Stimulated activated CD8-positive, alpha-beta memory T cell treated with anti-CD3 and anti-CD28 coated beads, Interleukin-2, amount 100 ng/mL, for 48 hours (primary cell): ENCODE measurements at places on chromosomes 7 and 10.

DNA sequence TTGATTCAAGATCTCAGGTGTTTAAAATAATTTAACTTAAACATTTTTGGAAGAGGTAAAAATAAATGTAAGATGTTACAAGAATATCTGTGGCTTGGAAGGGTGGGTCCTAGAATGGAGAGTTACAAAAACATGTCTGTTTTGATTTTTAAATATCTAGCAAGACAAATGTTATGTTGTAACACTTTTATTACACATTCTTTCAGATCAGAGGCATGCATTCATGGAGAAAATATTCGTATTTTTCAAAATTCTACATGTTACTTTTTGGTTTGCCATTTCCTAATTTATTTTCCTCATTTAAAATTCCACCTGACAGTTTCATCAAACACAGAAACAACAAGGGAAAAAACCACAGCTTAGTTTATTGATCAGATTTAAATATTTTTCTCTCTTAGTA is 10.0 kb downstream of the WBP1L start:
- DNase-seq: no peak

DNA sequence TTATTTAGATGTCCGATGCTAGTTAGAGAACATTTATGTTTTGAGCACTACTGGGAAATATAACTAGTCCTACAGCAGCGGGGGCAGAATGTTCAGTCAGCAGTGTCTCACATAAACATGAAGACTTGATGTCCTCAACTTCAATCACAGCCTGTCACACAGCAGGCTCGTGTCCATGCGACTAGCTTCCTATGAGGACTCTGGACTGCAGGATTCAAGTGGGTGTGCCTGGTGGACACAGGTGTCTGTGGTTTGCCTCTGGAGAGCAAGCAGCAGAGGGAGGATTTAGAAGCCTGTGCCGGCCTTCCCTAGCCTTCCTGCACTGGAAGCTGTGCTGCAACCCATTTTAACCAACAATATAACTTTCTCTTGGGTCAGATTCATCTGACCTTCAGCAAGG is 30.0 kb upstream of the LANCL2 start:
- no peak for DNase-seq

DNA sequence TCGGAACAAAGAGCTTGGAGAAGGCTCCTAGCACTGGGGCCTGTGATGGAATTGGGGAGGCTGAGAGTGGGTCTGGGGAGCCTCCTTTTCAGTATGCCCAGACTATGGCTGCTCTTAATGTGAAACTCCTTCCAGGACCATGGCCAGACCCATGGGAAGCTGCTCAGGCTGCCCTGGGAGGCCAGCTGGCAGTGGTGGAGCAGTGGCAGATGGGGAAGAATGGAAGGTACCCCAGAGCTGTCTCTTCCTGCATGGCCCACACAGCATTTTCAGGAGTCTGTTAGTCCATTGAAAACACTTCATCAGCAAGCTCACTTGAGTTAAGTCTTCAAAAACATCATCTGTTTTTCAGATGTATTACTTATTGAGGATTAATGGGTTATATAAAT is 18.5 kb downstream of the NACAD start:
- DNase-seq: no peak

DNA sequence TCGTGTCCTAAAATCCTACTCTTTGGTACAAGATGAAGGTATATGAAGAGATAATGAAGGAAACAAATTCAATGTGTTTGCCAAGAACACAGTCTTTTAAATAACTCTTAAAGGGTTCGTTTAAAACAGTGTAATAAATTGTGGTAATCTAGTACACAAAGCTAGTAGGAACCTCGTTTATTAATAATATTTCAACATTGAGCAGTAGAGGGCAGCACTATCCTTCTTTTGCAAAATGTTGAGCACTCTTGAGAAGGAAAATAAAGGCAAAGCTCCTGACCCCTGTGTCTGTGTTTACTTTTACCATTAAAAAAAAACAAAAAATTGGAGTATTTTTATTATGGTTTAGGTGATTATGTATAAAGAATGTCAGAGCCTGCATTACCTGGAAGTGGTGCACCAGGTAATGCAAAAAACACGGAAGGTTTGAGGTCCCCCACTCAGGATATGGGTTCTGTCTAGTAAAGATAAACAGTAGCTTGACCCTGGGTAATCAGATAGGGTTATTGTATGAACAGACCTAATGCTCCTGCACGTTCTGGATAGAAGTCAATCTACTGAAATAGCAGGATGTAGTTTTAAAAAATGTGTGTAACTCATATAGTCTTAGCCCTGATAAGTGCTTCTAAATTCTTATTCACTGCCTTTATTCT is 5.7 kb upstream of the GOT1 start:
- DNase-seq: no peak

DNA sequence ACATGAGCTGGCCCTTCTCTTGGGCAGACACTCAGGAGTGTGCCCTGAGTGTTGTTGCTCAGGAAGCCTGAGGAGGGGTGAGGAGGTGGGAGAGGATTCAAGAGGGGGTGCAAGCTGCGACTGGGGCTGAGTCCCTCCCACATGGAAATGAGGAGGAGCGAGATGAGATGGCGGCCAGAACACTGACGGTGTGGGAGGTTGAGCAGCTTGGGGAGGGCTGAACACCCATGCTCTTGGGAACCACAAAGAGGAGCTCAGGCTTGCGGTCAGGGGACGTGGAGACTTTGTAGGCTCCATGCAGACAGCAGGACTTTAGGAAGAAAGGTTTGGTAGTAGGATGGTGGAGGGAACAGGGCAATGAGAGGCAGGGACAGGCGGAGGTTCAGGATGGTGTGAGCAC is 163.2 kb upstream of the SHH start:
- DNase-seq: no peak

DNA sequence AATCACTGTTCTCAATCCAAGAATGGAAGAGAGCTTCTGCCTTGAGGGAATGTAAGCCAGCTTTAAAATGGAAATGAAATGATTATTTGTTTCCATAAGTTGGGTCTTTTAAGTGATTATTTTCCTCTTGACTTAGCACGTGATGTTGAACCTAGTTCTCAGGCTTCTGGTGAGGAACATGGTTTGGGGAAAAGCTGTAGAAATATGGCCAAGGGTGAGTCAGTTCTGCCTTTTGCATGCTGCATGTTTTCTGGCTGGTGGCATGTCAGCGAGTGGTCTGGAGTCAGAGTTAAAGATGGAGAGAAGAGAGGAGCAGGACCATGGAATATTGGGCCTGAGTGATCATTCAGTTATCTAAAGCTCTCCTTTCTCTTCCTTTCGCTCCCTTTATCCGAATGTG is 54.0 kb downstream of the DNAH11 start:
- no peak for DNase-seq

- no peak for DNase-seq
These were observed 110.2 kb downstream of the RAB11FIP2 start for GRCh38 chr10:117936566-117936965.

DNA sequence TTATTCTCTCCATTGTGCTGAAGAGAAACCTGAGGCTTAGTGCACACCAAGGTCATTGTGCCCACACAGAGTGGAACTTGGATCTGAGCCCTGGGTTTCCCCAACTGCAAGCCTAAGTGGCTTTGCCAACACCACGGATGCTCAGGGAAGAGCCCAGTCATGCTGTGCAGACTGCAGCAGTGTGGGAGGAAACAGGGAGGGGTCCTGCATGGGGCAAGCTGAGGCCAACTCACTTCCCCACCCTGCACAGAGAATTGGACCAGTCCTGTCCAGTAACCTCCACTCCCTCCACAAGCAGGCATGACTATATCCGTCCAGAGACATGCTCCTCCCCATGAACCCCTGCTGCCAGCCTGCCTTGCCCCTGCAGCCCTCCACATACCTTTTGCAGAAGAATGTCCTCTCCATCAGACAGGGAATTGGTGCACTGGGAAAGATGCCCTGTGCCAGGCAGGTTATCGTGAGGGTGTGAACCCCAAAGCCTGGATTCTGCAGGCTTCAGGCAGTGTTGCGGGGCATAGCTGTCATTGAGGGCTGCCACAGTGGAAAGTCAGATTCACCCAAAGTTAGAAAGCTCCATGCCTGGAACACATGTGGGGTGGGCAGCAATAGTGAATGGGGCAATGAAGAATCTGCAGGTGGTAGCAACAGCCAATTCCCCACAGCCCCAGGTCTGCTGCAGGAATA is 44.9 kb downstream of the DRGX start:
- DNase-seq: no peak

DNA sequence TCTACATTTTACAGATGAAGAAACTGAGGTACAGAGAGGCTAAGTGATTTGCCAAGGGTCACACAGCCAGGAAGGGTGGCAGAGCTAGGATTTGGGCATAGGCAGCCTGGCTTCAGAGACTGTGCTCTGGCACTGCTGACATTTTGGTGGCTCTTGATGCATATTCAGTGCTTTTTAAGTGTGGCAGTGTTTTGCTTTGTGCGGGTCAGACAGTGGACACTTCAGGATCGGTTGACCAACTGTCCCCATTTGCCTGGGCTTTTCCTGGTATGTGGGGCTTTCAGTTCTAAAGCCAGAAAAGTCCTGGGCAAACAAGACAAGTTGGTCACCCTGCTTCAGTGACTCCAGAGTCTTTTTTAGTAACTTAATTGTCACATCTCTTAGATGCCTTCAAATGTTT is 35.0 kb downstream of the SUFU start:
- DNase-seq: no peak

DNA sequence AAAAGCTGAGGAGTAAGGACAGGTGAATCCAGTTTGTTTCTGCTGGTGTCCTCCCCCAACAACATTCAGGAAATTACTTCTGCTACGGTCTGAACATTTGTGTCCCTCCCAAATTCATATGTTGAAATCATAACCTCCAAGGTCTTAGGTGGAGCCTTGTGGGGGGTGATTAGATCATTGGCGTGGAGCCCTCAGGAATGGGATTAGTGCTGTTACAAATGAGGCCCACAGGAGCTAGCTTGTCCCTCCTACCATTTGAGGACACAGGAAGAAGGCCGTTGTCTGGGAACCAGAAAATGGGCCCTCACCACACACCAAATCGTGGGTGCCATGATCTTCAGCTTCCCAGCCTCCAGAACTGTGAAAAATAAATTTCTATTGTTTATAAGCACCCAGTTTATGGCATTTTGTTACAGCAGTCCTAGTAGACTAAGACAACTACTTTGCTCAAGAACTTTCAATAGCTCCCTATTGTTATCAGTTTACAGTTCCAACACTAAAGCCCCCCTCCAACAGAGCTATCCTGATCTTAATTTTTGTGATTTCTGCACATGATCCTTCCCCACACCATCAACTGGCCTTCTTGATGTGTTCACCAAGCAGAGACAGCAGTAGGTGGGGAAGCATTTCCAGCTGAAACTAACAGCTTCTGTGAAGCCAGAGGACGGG is 2.1 kb upstream of the LRMDA start:
- DNase-seq: no peak
